ENCODE measurements at places on chromosomes 13 and 19. TPM values are rescaled to one million over a fixed set of nuclear protein-coding genes. Genes with fewer than 3 reads are reported as not detected.
A peak's percentile ranks its signal among the peaks of the same experiment; 100 is the strongest.

DNA sequence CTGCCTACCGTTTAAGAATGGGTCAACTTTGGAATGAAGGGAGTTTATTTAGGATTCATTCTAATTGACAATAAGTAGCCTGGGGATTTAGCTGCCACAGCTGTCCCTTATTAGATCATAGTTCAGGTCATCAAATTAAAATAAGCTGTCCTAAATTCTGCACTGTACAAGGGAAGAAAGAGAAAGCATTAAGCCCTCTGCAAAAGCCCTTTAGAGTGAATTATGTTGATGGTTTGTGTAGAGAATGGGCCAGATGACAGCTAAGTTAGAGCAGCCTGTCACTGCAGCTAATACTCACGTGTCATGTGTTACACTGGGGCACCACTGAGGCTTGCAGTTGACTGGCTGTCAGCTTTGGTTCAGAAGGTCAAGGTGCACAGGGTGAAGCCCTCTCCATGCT lies 737.1 kb upstream of the SLC10A2 start:
- no peak for DNase-seq

The ANKLE1 gene
- polyA plus RNA-seq: 1.0 TPM

DNA sequence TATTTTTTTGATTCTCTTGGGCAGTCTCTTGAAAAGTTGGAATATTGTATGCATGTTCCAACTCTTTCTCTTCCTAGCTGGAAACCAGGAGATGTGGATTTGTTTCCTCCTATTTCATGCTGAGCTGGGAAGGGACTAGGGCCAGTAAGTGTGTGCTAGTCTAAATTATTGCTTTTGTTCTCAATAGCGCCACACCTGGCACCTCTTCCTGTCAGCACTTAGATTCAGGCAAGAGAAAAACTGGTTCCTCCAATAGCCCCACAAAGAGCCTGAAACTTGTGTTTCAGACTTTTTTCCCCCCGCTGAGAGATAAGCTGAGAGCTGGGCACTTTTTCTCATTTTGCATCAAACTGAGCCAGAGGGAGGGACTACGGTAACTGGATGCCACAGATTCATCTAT lies 353.4 kb downstream of the OLFM4 start:
- DNase-seq: no peak

The C1QTNF9B gene
- 1.1 TPM for polyA plus RNA-seq

GRCh38 chr19:51121257-51121656 lies 3.4 kb upstream of the SIGLEC9 start:
- no peak for DNase-seq

The PTH2 gene
- not detected for polyA plus RNA-seq

The AXL gene
- 235 TPM for polyA plus RNA-seq

The IFNL1 gene
- polyA plus RNA-seq: not detected

DNA sequence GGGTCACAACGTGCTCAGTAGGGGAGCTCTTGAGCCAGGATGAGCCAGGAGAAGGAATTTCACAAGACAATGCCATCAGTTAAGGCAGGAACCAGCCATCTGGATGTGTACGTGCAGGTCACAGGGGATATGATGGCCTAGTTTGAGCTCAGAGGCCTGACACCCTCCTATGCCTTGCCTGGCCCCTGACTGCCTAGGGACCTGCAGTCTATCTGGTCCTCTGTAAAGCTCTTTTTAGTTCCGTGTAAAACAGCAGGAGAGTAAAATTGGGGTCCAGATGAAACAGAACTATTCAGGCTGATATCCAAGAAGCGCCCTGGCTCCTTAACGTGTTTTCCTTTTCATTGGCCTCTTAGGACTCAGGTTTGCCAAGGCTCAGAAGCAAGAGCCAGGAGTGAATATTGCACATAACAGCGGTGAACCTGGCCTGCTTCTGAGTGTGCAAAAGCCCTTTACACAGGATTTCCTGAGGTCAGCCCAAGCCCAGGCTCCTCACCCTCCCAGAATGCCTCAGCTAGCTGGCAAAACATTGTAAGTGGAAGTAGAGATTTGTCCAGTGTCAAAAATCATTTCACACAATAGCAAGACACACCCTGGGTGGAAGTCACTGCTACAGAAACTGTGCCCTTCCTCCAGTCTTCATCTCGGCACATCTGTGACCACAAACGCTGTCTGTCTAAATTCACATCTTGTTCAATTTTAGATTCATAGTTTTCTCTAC lies 777.2 kb downstream of the UQCRFS1 start:
- no peak for DNase-seq

The SERPINE3 gene
- not detected for polyA plus RNA-seq

DNA sequence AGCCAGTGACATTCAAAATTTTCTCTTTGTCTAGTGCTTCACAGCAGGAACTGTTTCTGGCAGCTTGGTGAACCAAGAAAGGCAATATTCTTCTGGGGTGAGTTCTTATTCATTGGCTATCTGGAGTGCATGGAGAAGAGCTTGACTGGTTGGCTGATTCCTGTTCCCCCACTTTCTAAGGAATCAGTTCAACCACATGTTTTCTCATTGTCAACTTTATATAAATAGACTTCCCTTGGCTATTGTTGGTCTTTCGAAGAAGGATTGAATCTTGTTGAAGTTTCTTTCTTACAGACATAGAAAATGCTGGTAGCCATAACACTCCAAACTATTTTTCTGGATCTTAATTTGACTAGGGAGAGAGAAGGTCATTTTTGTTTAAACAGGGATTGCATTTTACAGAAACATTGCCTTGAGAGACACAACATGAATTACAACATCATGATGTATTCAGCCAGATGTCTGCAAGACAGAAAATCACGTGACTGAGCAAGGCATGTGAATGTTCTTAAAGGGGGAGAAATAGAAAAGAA lies 85.2 kb downstream of the EDNRB start:
- peak; percentile 88 for DNase-seq

- DNase-seq: peak; percentile 28
Observed at GRCh38 chr19:35045667-35046300, 4.3 kb downstream of the HPN start.

DNA sequence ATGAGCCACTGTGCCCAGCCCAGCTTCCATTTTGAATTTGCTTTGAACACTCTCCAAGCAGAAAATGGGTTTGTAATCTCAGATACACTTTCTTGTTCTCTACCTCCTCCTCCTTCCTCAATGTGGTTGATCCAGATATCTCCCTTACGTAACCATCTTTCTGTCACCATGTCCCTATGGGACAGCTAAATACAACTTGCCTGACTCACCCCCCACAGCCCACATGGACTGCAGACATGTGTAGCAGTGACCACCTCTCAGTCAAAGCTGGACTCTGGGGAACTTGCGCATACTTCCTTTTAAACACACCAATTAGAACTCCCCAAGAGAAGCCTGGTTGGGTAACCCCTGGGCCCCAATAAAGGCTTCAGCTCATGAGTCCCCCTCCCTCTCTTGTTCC lies 10.8 kb upstream of the ZNF799 start:
- no peak for DNase-seq

The OXGR1 gene
- polyA plus RNA-seq: not detected

DNA sequence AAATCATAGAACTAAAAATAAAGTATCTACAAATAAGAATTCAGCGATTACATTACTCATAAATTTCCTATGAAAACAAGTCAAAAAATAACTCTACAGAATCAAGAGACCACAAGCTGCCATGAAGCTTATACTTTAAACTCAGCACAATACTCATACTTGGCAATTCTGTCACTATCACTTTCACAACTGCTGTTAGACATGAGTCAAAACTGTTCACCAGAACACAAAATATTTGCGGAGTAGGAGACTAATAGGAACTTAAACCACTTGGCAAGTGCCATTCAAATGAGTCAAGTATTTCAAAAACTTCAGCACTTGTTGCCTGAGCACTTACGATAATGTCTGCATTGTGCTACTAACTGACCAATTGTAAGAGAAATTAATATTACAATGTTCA lies 387.8 kb upstream of the GPC6 start:
- DNase-seq: peak; percentile 94

GRCh38 chr19:1626417-1627010 lies 21.3 kb upstream of the UQCR11 start:
- DNase-seq: no peak

The PEX11G gene
- polyA plus RNA-seq: 1.7 TPM

- DNase-seq: no peak
Observed at GRCh38 chr13:42977219-42977659, 14.8 kb downstream of the EPSTI1 start.

DNA sequence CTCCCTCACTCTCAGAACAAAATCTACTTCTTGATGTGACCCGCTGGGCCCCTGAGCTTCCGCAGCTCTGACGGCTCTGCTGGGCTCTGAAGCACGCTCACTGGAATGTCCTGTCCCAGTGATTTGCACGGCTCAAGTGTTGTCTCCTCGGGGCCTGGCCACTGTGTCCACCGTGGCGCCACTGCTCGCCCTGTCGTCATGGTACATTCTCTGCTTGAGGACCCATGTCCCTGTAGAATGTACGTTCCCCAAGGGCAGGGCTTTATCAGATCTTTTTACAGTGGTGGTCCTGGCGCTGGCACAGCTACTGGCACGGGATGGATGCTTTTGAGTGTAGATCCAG lies 12.1 kb downstream of the KLHL26 start:
- DNase-seq: no peak

The PTPRH gene
- polyA plus RNA-seq: 1.7 TPM

The ZNF541 gene
- not detected for polyA plus RNA-seq

GRCh38 chr19:4624301-4624700 lies 15.0 kb upstream of the TNFAIP8L1 start:
- no peak for DNase-seq

The DKKL1 gene
- 0.67 TPM for polyA plus RNA-seq

DNA sequence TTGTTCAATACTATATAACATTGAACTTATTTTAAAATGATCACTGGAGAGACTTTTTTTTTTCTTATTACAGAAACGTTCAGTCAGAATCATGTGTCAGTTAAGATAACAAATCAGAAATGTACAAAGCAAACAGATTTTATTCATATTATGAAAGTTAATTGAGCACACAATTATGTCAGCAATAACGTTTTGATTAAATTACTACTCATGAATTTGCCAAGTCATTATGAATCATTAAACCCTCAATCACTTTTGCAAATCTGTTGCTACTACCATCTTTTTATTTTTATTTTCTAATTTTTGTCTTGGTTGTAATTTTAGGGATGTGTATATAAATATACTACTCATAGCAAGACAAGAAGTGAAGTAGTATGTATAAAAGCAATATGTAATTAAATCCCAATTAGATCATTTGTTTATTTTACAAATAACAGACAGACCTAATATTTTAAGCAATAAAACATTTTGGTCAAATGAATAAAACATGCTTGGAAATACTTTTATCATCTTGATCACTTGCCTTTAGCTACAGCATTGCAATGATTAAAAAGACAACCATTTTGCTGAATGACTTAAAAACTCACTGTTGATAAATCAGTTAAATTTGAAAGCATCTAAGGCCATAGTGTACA lies 893.4 kb upstream of the MIR17HG start:
- no peak for DNase-seq

DNA sequence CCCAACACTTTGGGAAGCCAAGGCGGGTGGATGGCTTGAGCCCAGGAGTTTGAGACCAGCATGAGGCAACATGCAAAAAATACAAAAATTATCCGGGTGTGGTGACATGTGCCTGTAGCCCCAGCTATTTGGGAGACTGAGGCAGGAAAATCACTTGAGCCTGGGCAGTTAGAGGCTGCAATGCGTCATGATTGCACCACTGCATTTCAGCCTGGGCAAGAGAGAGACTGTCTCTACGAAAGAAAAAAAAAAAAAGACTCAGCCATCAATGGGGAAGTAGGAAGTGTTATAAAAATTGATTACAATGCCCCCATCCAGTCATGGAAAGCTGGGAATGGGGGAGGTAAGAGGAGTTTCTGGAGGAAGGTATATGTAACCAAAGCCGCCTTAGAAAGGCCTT lies 5.4 kb downstream of the TYK2 start:
- DNase-seq: no peak

The CDX2 gene
- not detected for polyA plus RNA-seq

The LGI4 gene
- 0.06 TPM for polyA plus RNA-seq

DNA sequence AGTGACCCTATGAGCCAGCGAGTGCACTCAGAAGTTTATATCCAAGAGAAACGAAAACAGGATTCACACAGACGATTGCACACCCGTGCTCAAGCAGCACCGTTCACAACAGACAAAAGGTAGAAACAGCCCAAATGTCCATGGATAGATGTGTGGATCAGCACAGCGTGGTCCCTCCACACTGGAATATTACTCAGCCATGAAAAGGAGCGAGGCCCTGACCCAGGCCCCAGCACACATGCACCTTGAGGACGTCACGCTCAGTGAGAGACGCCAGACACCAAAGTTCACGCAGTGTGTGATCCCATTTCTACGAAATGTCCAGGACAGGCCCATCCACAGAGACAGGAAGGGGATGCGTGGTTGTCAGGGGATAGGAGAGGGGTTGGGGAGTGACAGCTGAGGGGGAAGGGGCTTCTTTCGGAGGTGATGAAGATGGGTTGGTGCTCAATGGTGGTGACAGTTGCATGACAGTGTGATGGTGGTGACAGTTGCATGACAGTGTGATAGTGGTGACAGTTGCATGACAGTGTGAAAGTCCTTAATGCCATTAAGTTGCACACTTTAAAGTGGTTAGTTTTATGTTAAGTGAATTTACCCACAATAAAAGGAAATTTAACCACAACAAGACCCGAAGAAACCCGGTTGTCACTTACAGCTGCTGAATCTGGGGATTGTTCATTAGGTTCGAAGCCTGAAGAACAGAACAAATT lies 18.9 kb upstream of the SLC39A3 start:
- DNase-seq: no peak

GRCh38 chr19:18588611-18589379 lies at the start of gene REX1BD:
Gene REX1BD (plus strand): TSS chr19:18588798. CDS start chr19:18588802, 4 bp downstream.
- peak; percentile 68 for DNase-seq

DNA sequence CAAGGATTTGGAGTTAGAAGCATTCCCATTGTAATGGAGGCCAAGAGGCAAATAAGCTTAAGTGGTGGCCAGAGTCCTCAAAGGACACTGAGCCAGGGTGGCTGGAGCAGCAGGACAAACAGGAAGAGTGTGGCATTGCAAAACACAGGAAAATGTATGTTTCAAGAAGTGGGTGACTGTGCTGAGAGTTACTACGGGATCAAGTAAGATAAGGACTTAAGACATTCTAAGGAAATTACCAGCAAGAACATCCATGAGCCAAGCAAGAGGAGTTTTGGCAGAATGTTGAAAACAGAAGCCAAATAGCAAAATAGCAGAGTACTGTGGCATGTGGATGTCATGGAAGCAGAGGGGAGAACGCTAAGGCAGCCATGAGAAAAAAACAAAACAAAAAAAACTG lies 104.2 kb downstream of the RAP2A start:
- no peak for DNase-seq

- no peak for DNase-seq
Observed at GRCh38 chr19:23241419-23241818, 8.8 kb downstream of the ZNF724 start.

- DNase-seq: no peak
Observed at GRCh38 chr13:80529734-80530133, 188.8 kb upstream of the SPRY2 start.
